ENCODE measurements at places on chromosomes 7 and 10.

- no peak for DNase-seq
These were observed 8.8 kb upstream of the CHST12 start for GRCh38 chr7:2394566-2395082.

DNA sequence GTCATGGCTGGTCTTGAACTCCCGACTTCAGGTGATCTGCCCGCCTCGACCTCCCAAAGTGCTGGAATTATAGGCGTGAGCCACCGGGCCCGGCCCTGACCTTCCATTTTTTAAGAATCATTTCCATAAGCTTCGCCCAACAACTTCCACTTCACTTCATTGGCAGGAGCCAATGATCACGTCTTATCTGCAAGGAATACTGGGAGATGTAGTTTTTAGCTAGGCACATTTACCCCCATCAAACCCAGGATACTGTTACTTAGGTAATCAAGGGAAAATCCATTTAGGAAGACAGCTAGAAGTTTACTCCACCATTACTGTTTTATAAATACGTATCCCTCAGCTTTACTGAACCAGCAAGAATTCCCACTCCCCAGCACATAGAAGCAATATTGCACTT, 3.4 kb upstream of the CDK13 start:
- no peak for DNase-seq

- no peak for DNase-seq
These were observed 812 bp upstream of the IDE start for GRCh38 chr10:92574548-92575261.

GRCh38 chr10:84398696-84399095, 70.3 kb downstream of the CCSER2 start:
- DNase-seq = no peak

- DNase-seq = no peak
These were observed 459.0 kb downstream of the SH2D4B start for GRCh38 chr10:80996615-80997193.

GRCh38 chr7:25720427-25720826, 431.6 kb upstream of the NFE2L3 start:
- no peak for DNase-seq

GRCh38 chr7:42010751-42011150, 226.3 kb downstream of the GLI3 start:
- DNase-seq = no peak

- DNase-seq = no peak
These were observed 49.4 kb upstream of the ARL4A start for GRCh38 chr7:12637819-12638592.

DNA sequence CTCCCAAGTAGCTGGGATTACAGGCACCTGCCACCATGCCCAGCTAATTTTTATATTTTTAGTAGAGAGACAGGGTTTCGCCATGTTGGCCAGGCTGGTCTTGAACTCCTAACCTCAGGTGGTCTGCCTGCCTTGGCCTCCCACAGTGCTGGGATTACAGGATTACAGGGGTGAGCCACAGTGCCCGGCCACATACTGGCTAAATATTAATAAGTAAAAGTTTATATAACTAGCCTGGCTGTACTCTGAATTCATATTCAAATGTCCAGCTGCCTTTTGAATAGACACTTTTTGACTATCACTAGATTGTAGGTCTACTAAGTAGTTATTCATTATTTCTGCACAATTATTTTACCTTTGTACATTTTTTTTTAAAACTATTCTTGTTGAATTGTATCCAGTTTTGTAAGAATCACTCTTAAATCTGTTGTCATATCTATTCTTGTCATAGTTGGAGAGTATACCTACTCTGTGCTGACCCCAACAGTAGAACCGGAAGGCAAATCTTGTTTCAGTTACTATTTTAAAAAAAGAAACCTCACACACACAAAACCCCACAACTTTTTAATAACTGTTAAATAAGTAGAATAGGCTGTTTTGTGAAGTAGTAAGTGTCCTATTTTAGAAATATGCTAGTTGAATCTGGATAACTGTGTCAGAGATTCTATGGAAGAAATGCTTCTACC, 29.6 kb downstream of the MINPP1 start:
- no peak for DNase-seq

GRCh38 chr10:109866168-109866994, 56.9 kb downstream of the XPNPEP1 start:
- DNase-seq = no peak

- DNase-seq = no peak
These were observed 4.4 kb upstream of the GSTK1 start for GRCh38 chr7:143258831-143259230.

DNA sequence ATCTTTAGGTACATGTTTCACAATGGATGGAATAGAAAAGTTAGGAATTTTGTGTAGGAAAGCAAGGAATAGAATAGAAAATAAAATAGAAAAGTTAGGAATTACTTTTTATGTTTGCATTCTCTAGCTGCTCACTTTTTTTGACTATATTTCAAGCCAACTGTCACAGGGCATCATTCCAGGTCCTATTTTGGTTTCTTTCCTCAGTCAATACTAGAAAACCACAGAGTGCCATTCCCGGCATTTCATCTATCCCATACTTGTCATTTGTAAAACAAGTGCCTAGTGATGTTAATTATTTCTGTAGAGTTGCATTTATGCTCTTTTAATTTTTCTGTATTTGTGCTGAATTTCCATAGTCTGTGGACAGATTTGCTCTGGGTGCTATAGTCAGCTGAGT, 66.2 kb downstream of the SDK1 start:
- DNase-seq = no peak

GRCh38 chr7:21544715-21545114, 1.9 kb downstream of the DNAH11 start:
- DNase-seq = no peak

DNA sequence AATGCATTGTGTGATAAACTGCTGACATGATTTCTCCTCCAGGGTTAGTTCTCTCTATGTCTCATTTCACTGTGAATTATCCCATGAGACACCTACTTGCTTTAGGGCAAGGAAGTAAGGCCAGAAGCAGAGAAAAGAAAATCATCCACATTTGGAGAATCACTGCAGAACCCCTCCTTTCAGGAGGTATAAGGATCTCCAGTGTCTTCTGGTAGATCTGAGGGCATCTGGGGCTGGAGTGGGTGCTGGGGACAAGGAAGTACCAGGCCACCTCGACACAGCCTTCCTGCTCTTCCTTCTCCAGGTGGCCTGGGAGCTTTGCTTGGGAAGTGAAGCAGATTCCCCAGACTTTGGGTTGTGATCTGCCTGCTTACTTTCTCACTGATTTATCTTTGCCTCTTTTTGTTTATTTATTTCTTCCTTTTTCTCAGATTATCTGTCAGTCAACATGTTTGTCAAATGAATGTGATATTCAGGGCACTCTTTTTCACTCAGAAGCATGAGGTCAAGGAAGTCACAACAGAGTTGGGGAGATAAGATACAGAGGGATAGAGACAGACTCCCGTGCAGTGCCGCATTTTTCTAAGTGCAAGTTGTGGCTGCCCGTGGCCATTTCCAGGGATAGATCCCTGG, 12.4 kb upstream of the CAMK2G start:
- no peak for DNase-seq

DNA sequence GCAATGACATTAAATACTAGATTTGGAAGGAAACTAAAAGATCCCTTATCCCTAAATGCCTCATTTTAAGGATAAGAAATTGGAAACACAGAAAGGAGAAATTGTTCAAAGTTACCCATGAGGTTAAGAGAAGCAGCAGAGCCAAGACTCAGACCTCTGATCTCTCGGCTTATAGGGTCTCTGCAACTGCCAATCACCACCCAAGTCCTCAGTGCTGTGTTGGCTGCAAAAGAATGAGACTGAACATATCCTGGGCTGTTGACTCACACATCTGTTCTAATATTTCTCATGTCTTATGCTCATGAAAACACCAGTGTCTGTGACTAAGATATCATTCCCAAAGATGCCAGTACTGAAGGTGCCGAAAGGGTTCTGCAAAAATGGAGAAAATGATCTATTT, 153.3 kb downstream of the XPNPEP1 start:
- DNase-seq = no peak

DNA sequence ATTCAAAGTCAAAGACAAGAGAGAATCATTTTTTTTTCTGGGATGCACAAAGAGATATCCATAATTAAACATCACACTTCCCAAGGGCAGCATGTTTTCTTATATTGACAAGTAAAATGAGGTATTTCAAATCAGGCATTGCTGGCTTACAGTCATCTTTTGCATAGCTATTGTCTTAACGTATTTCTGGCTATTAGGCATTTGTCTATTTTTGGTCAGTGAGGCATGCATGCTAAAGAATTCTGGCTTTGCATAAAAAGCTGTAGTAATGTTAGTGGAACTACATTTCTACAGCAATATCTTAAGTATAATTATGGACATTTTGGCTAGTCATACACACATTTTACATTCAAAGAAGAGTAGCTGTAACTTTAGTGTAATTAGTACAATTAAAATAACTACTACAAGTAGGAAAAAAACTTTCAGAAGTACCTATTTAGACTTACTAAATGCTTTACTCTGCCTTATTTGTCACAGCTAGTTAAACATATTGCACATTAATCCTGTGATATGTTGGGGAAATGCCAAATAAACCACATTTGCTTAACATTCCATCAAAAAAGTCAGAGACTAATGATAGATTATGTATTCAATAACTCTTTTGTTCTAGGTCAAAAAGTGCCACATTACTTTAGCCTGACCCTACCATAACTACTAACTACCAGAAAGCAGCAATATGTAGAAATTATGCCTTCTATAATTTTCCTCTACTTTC, 76.4 kb downstream of the RELN start:
- DNase-seq = no peak

DNA sequence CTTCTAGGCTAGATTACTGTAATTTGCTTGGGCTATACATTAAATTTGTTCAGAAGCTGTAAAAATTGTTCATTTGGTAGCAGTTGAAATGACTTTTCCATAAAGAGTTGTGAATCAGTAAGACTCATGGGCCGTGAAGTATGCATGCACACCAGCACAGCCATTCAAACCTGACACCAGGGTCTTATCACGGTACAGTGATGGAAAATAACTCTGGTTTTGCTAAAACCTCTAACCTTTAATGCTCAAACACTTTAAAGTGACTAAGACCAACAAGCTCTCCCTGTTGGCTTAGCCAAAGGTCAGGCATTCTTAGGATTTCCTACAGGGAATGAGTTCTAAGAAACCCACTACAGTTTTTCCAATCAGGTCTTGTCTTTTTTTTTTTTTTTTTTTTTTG, 11.5 kb downstream of the ARL3 start:
- DNase-seq = no peak

DNA sequence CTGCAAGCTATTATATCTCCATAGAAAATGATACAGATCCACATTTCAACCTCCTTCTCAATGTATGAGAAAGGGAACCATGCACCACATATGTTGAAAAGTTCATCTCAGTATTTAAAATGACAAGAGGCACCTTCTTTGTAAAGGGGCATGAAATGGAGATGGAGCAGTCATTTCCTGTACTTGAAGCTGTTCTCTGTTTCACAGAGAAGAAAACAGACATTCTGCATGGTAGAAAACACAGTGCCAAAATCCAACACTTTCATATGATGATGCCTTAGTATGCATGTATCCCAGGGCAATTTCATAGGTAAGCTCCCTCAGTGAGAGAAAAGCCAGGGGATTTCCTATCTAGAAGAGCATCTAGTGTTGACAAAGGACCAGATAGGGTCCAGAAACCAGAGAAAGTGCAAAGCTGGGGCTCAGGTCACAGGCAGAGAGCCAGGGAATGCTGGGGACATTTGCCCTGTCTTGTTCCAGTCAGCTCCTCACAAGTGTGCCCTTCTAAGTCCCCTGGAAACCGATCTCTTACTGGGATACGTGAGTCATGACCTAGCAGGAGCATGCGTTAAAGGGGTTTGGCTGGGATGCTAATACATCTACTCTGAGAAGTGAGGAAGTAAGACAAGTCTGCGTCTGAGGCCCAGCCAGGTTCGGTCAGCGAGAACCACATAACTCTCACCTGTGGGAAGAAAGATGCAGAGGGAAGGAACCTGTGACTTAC, 118.7 kb downstream of the ICA1 start:
- no peak for DNase-seq

- DNase-seq = no peak
These were observed 238.0 kb downstream of the EBF3 start for GRCh38 chr10:129725890-129726631.

GRCh38 chr10:70312972-70313371, 29.2 kb upstream of the NPFFR1 start:
- no peak for DNase-seq
